ENCODE measurements at places on chromosomes 6 and 20.
A peak's percentile ranks its signal among the peaks of the same experiment; 100 is the strongest.

DNA sequence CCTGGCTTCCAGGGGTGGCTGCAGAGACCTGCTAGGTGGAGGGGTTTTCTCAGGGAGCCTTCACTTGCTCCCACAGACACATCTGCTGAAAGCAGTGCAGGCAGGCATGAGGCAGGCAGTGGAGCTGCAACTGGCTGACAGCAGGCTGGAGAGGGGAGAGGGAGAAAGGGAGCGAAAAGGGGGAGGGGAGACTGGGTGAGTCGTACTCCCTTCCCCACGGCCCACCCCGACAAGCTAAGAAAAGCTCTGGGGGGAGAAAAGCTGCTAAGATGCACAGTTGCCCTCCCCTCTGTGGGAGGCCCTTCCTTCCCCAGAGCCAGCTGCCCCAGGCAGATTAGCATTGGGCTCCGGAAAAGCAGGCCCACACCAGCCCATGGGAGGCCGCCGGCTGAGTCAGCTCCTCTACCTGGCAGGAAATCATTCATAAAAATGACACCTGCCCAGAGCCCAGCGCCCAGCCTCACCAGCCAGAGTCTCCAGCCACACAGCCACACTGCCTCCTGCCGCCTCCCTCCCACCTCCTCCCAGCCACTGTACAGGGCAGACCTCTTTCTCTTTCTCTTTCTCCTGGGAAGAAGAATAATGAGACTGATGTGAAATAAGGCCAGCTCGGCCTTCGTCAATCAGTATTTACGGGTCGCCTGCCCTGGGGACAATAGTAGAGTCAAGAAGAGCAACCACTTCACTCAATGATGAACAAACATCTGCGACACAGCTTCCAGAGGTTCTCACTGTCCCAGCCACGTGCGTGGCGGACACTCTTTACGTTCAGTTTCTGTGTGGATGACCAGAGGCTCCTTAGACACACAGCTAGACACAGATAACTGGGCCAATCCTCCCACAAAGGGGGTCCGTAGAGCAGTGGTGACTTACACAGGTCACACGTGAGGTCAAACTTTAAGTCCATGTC lies 7.7 kb upstream of the C20orf203 start:
- no peak for DNase-seq

DNA sequence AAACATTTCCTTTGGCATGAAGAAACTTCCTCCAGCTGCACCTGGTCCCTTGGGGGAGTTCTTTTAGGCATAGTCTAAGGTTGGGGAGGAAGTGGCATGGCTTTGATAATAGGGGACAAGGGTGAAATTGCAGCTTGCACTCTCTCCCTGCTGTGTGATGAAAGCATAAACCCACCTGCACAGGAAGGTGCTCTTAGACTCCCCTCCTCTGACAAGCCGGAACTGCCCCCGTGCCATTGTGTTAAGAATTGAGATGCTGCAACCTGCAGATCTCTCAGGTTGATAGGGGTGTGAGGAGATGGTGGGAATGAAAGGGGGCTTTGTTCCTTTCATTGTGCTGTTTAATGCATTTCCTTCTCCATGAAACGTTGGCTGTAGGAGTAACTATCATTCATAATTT lies 247.7 kb upstream of the RNF24 start:
- no peak for DNase-seq

GRCh38 chr6:36443471-36444428 lies 950 bp downstream of the KCTD20 start:
- peak; percentile 26 for DNase-seq

- no peak for DNase-seq
Observed at GRCh38 chr6:34332251-34333198, 59.9 kb downstream of the NUDT3 start.

- DNase-seq = peak; percentile 87
Observed at GRCh38 chr20:433300-433975, 25.3 kb downstream of the RBCK1 start.

- no peak for DNase-seq
Observed at GRCh38 chr6:30939473-30939872, 1.3 kb upstream of the MUCL3 start.

DNA sequence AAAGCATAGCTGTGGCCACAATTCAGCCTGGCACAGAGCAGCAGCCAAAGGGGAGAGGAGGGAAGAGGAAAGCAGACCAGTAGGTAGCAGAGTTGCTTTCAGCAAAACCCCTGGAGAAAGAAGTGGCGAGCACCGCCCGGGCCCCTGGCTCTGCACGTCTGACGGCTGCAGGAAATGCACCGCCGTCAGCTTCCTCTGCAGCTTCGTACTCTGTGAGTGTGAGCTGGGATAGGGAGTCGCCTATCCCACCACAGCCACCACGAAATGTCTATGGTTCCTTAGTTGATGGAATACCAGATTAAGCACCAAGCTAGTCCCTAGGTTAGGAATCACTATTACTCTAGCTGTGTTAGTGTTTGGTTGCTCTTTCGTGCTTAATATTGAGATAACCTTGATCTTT lies 79.9 kb upstream of the NAA20 start:
- DNase-seq = peak; percentile 35

DNA sequence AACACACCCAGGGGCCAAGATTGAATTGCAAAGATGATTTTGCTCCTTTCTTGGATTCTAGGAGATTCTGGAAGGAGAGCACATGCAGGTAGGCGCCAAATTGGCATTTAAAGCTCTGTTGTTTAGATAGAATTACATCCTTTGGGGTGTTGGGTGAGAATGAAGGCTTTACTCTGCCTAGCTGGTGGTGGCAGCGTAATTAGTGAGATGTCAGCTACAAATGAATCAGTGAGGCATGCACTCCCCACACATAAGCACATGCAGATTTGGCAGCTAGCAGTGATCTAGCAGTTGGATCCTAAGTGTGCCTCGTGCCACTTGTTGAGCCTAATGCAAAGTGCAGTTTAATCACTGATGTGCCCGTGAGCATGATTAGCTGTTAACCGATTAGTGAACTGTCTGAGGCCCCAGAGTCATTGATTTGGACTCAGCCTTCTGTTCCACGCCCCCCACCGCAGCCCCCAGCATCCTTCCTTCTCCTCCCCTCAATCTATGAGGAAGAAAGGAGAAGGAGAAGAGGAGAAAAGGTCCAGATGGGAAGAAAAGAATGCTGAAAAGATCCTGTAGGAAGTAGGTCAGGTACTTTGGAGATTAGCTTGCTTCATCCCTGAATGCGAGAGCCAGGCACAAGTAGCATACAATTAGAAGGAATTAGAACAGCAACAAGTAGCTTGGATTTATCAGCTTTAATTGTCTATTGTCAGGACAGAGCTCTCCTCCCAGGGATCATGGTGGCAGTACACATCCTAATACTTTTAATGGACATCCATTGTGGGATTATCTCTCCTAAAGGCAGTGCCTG lies 6.0 kb upstream of the PRDM1 start:
- no peak for DNase-seq

GRCh38 chr6:125431971-125432370 lies 130.2 kb upstream of the HDDC2 start:
- DNase-seq = no peak

DNA sequence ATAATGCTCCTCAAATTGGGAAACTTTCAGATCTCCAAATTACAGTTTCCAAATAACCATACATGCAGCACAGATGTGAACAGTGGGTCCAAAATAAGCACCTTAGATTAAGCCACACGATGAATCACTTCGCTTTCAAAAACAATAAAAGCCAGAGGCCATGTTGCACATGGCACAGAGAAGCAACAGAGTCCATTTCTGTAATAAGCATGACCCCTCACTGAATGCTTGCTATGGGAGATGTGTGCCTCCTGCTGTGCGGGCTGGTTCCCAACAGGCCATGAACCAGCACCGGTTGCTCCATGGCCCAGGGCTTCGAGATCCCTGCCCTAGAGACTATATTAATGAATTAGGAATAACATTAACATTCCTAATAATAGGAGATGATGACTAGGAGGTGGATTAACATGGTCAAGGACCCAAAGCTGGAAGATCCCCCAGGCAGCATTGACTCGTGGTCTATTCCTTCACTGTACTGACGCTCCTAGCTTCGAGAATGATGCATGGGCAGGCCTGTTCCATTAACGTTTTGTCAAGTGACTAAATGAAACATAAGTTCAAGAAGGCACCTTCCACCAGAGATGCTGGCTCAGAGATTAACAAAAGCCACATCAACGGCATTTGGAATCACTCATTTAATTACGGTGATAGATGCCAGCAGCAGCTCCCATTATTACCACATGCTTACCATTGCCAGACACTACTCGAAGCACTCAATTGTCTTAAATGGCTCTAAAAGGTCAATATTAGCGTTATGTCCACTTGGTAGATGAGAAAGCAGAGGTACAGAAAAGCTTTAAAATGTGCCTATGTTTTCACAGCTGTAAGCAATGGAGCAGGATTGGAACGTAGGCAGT lies 470.6 kb upstream of the AGPAT4 start:
- DNase-seq = no peak

DNA sequence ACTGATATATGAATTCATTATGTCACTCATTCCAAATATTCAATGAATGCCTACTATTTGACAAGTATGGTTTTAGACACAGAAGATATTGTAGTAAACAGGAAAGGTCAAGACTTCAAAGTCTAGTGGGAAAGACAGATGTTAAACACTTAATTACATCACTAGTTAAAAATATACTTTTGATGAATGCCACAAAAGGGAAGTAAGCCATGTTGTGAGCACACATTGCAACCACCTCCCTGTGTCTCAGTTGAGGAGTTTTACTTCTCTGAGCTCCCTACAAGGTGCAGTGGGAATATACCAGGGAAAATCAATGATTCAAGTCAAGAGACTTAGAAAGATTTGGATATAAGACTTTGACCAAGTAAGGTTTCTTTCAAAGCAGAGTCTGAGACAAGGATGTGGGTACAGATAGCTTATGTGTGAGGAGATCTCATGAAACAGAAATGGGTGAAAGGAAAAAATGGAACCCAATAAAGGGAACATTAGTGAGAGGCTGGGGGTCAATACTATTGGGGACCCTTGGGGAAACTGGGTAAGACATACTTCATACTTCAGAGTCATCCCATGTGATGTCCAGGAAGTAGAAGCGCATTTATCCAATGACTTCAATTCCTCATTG lies 503.7 kb downstream of the KIF16B start:
- no peak for DNase-seq

GRCh38 chr6:52227495-52227894 lies 16.8 kb downstream of the IL17F start:
- DNase-seq = peak; percentile 96

DNA sequence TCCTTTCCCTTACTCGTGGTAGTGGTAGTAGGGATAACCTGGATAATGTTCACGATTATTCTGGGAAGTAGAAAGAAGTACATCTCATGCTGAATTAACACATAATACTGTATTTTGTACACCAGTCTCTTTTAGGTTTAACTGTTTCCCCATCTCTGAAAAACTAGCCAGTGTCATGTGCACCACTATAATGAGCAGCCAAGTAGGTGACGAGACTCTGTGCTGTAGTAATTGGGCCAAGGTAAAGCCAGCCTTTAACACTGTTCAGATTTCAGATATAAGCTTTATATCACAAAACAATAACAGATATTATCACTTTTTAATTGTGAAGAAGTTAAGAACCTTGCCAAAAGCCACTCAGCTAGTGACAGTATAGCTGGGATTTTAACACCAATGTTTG lies 100.9 kb upstream of the ENPP5 start:
- no peak for DNase-seq

DNA sequence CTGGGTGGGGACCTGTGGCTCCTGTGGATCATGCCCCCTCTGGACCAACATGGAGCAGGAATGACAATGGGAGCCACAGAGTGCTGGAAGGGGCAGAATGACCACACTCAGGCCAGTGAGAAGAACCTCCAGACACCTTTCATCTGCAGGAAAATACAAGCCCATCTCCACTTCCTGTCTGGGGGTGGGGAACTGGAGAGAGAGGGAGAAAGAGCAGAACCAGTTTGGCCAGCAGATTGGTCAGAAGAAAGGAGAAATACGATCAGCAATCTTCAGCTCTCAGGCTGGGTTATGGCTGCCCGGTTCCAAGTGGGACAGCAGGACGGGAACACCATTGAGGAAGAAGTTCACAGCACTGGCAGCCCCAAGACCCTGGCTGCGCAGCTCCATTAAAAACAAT lies 37.0 kb downstream of the BMP7 start:
- no peak for DNase-seq

DNA sequence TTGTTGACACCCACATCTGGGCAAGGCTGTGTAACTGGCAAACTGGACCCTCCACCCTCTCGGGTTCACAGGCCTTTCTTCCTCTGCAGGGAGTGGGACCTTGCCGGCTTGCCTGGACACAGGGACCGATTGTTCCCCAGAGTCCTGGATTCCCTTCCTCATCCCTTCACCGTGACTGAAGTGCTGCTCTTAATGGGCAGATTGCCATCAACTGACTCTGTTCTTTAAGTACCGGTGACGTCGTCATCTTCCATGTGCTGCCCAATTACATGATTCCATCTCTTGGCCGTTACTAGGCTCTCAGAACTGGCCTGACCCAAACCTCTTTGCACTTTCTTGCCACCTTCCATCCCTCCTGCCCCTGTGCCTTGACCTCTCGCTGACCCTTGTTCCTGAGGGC lies 85.4 kb downstream of the EYA4 start:
- DNase-seq = no peak

DNA sequence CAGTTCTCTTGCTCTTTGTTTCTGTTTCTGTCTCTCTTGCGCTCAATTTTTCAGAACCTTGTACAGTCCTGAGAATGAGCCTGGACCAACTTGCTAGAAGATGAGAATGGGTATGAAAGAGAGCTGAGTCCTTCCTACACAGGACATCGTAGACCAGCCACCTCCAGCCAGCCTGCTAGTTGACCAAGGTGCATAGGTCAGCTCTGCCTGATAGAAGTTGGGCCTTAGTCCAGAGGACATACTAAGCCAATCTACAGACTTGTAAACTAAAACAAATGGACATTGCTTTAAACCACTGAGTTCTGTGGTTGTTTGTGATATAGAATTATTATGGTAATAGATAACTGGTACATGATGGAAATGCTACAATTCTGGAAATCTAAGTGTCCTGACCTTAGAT lies 236.4 kb upstream of the ZFP64 start:
- no peak for DNase-seq

GRCh38 chr6:139919107-139920026 lies 544.9 kb upstream of the CITED2 start:
- DNase-seq = no peak

Measured in activated CD4-positive, alpha-beta T cell treated with anti-CD3 and anti-CD28 coated beads, Interleukin-2, amount 50 U/mL, for 16 hours (primary cell).